ENCODE measurements at places on chromosomes 2 and 18. TPM values are rescaled to one million over a fixed set of nuclear protein-coding genes. Genes with fewer than 3 reads are reported as not detected.

Gene RAB6D
- total RNA-seq = under 0.01 TPM

Gene METTL4
- total RNA-seq = 12.2 TPM

Gene MAP2
- total RNA-seq = 51.0 TPM

DNA sequence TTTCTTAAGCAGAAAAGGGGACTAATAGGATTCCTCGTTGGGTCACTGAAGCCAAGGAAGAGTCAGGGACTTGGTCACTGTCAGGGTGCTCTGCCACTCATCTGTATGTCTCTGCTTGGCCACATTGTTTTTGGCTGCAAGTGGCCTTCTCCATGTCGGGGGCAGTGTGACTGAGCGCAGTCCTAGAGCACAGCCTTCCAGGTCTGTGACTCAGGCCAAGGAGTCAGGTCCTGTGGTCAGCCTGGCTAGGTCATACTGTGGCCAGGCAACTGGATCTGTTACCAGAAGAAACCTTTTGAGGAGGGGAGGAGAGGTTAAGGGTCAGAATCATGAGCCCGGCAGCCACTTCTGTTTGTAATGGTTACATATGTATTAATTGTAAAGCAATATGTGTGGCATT, 61.3 kb downstream of the GALNT1 start:
- DNase-seq = peak; percentile 11

GRCh38 chr2:105755895-105756294, 11.2 kb downstream of the NCK2 start:
- DNase-seq = no peak

GRCh38 chr2:152022090-152022489, 76.8 kb downstream of the CACNB4 start:
- DNase-seq = no peak

DNA sequence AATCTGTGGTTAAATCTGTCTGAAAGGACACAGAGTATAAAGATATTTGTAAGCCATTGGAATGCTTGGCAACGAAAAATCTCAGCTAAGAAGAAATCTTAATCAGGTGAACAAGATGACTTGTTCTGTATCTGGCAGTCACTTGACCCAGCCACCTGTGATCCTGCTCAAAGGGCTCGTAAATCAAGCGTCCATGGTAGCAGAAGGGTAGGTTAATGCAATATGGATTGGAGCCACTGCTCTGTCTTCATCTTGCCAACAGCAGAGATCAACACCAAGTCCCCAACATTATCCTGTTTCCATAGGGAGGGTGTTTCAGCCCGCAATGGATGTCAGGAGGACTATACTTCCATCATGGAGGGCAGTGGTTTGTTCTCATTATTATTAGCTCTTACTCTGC, 378.4 kb downstream of the CDH7 start:
- no peak for DNase-seq

GRCh38 chr2:205270689-205271088, 411.6 kb upstream of the NRP2 start:
- DNase-seq = no peak

- DNase-seq = no peak
Observed at GRCh38 chr2:20157193-20157891, 67.6 kb downstream of the SDC1 start.

- peak; percentile 72 for DNase-seq
Observed at GRCh38 chr2:79887747-79888374, 375.0 kb downstream of the CTNNA2 start.

GRCh38 chr2:240961910-240962299, 36.5 kb upstream of the SNED1 start:
- DNase-seq = no peak

DNA sequence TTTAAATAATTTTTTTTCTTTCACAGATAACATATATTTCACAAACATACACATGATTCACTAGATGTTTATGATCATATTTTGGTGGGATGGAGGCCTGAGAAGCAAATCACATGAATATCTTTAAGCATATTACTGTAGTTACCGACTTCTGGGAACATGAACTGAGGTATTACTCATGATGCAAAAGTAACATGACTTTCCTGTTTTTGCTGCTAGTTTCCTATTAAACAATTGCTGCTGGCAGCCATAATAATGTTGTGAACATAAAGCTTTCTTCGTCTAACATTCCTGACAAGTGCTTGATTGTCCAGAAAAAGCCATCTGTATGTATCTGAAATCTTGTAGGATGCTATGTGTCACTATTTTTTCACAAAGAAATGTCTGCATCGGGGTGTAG, 145.4 kb downstream of the MTX2 start:
- no peak for DNase-seq

DNA sequence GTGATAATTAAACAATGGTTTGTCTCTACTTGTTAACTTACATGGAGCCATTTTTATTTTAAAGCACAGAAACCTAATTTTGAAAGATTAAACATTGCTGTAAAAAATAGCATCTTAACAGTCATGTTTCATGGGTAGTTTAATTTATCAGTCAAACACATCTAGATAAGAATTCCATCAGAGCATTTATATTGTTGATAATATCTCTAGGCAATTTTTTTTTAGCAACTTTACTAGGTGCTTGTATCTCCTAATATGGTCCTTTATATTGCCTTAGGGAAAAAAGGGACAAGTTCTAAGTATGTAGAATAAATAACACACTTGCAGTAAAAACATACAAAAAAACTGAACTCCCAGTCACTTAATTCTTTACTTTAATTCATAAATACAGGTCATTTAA, 863 bp downstream of the CSRNP3 start:
- DNase-seq = no peak

GRCh38 chr2:1488181-1488671, 75.0 kb downstream of the TPO start:
- no peak for DNase-seq
